Ascending aorta (tissue), 2 donors: ENCODE measurements at places on chromosomes 1 and 21. TPM values are rescaled to one million over a fixed set of nuclear protein-coding genes. Genes with fewer than 3 reads are reported as not detected.
A peak's percentile ranks its signal among the peaks of the same experiment; 100 is the strongest.

The PSMA5 gene
- total RNA-seq: 2.6 TPM

DNA sequence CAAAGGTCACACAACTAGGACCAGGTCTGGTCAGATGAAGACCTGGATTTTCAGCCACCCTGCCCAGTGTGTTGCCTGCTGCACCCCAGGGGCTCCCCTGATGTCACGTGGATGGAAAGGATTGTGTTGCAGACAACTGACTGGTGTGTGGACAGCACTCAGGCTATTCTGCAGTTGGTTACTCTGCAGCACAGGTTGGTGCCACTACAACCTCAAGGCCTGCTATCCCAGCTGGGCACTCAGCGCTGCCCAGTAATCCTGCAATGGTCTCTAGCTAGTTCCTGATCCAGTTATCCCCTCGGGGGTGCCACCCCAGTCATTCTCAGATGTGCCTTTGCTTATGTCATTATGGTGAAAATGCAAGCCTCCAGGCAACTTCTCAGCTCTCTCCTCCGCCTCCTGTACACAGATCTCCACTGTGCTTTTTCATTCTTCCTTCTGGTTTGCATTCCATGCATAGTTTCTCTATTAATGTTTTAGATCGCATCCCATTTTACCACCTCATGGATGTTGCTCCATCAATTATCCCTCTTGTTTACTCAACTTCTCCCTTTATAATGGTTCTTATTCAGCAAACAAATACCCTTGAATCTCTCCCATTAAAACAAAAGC lies 503.2 kb upstream of the CAMK1G start:
- no peak for DNase-seq

DNA sequence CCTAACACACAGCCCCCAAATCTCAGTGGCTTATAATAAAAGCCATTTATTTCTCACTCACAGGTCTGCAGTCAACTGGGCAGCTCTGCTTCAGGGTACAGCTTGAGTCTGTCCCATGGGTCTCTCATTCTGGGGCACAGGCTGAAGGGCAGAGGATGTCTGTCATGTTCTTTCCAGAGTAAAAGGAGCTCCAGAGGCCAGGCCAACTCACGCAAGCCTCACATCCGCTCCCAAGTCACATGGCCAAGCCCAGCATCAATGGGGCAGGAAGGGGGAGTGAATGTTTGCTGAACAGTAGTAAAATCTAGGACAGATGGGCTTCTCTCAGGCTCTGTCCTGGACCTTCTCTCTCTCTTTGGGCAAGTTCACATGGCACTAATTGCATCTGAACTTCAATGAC lies 7.1 kb upstream of the SSBP3 start:
- DNase-seq: peak; percentile 76

DNA sequence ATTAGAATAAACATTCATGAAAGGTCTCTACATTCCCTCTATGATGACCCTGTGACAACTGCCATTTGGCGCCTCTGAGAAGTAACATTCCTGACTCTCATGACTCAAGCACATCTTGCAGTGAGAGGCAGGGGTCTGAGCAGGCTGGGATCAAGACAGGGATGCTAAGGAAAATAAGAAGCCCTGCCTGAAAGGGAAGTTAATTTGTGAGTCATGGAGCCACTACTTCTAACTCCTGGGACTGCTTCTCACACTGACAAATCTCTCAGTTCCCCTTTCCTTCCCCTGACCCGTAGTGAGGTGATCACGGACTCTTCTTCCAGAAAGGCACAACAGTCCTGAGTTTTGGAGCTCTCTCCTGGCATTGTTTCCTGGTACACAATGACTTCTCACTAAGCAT lies 231.9 kb downstream of the TNR start:
- no peak for DNase-seq

DNA sequence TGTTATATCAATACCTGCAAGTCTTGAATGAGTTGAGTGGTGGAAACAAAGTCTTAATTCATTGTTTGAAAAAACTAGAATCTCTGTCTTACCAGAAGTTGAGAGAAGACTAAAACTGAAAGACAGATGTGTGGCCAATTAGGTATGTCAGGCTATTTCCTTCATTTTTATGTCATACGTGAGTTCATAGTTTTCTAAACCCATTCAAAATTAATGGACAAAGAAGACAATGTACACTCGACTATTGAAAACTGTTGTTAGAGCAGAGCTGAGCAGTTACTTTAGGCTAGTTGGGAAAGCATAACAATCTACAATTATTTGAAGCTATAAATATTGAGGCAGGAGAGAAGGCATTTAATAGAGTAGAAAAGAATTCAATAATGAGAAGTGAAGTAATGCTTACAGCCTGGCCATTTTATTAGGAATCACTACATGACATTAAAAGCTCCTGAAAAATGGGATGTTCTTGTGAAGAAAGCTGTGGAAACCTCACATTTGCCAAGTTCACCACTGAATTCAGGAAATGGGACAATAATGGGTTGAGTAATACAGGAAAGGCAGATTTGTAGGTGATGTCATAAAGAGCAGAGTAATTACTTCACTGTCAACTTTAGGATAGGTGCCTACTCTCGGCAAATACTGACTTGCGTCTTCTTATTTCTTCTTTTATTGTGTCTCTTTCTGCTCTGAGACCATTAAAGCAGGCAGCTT lies 204.4 kb downstream of the PLA2G4A start:
- DNase-seq: no peak

- peak; percentile 84 for DNase-seq
These were observed at the start of gene ZFP69 for GRCh38 chr1:40476924-40477677. TSS of gene ZFP69 (plus strand) at chr1:40477290. CDS start at chr1:40479362, 2,072 bp downstream.

The SUMO3 gene
- 69.2 TPM for total RNA-seq
